ENCODE measurements at places on chromosomes 1 and 21.
A peak's percentile ranks its signal among the peaks of the same experiment; 100 is the strongest.

DNA sequence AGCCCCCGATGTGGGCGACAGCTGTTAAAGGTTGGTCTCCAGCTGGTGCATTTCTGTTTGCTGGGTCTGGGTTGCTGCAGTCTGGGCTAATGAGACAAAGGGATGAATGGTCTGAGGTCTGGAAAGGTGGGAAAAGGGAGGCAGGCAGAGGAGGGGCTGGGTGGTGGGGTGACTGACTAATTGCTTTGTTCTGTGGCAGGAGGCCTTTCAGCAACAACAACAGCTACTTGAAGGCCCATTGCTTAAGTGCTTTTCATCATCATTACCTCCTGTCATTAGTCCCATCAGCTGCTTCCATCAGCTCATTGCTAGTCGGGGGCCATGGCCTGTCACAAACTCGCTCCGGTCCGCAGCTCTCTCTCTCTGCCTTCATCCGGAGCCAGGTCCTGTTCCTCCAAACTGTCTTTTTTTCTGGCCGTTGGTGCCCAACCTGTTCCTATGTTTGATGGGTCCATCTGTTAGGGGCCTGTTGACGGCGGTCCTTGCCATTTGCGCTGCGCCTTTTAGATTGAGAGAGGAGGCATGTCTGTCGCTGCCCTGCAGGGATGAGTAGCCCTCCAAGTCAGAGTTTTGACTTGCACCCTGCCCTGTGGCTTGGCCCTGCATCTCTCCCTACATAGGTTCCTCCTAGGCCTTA, 105.6 kb upstream of the PLXNA2 start:
- DNase-seq = no peak

DNA sequence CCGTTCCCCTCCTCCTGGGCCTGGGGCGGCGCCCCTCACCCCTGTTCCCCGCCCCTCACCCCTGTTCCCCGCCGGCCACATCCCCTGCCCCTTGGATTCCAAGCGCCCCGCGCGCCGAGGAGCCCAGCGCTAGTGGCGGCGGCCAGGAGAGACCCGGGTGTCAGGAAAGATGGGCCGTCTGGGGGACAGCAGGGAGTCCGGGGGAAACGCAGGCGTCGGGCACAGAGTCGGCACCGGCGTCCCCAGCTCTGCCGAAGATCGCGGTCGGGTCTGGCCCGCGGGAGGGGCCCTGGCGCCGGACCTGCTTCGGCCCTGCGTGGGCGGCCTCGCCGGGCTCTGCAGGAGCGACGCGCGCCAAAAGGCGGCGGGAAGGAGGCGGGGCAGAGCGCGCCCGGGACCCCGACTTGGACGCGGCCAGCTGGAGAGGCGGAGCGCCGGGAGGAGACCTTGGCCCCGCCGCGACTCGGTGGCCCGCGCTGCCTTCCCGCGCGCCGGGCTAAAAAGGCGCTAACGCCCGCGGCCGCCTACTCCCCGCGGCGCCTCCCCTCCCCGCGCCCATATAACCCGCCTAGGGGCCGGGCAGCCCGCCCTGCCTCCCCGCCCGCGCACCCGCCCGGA, at the start of gene TP73:
Gene TP73, plus strand, starts transcription at position 587 of the 618 bp plus-strand sequence. CDS start 29,850 bp downstream, outside the sequence.
- DNase-seq = no peak

DNA sequence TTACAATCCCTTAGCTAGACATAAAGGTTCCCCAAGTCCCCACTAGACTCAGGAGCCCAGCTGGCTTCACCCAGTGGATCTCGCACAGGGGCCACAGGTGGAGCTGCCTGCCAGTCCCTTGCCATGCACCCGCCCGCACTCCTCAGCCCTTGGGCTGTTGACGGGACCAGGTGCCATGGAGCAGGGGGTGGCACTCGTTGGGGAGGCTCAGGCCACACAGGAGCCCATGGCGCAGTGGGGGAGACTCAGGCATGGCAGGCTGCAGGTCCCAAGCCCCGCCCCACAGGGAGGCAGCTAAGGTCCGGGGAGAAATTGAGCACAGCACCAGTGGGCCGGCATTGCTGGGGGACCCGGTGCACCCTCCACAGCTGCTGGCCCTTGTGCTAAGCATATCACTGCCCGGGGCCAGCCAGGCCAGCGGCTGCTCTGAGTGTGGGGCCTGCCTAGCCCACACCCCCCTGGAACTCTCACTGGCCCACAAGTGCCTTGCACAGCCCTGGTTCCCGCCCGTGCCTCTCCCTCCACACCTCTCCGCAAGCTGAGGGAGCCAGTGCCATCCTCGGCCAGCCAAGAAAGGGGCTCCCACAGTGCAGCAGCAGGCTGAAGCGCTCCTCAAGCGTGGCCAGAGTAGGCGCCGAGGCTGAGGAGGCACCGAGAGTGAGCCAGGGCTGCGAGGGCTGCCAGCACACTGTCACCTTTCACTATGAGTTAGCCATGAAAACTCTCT, 117.8 kb downstream of the LIPI start:
- DNase-seq = no peak

GRCh38 chr1:164137273-164137925, 421.6 kb upstream of the PBX1 start:
- no peak for DNase-seq

DNA sequence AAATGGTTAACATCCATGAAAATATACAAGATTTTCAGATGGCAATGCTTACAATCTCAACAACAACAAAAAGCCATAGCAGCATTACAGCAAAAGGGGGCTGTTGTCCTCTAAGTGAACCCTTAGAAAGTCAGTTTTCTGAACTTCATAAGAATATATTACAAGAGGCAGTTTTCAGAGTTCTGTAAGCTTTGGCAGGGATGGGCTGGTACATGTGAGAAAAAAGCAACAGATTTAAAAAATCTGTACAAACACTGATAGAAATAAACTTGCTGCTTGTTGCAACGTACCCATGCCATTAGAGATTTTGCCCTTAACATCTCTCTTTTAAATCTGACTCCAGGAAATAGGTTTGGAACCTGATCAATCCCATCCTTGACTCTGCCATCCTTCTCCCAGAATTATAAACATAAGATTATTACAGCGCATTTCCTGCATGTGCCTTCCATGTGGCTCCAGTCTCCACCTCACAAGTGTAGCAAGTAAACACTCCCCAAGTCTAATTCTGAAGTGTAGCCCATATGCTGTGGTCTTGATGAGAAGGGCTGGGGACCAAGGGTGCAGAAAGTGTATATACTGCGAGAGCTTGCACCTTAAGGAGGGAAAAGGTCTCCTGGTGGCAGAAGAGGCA, 101.4 kb upstream of the TSPAN2 start:
- DNase-seq = no peak

GRCh38 chr1:37056325-37056724, 22.0 kb upstream of the GRIK3 start:
- DNase-seq = peak; percentile 14

- DNase-seq = no peak
Measured at GRCh38 chr1:1599030-1599934, 653 bp downstream of the FNDC10 start.

GRCh38 chr1:61054601-61054993, 27.8 kb upstream of the NFIA start:
- DNase-seq = no peak

GRCh38 chr1:200774735-200775444, 36.2 kb downstream of the CAMSAP2 start:
- DNase-seq = no peak

DNA sequence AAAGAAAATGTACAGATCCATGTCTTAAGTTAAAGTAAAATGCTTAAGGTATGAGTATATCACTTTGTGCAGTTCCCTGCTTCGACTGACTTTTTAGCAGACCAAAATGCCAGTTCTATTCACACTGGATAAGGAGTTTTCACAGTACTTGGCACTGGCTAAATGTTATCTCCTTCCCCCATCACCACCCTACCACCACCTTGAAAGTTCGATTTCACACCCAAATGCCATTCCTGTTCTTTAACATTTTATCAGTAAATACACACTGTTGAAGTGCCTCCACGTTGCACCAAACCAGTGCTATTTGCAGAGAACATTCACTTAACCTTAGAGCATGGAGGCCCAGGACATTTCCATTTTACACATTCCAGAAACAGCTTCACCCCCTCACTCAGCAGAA, 100.0 kb downstream of the URB2 start:
- DNase-seq = no peak

- no peak for DNase-seq
Measured at GRCh38 chr1:228060458-228061190, 21.9 kb upstream of the ARF1 start.

DNA sequence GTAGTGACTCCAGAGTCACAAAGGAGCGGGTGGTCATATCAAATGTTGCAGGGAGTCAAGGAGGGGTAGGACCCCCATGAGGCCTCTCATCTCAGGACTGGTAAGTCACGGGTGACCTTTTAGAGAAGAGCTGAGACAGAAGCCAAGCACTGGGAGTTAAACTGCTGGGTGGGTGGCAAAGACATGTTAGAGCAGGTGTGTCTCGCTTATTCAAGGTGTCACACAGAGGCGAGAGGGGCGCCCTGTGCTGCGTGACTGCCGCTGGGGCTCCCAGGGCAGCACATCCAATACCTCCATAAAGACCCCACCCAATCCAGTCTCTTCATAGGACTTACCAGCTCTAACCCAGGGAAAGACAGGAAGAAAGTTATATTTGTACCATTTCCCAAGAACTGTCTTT, 15.2 kb downstream of the CASQ2 start:
- DNase-seq = no peak

GRCh38 chr1:94989398-94989797, 62.5 kb upstream of the CNN3 start:
- no peak for DNase-seq

GRCh38 chr1:34236089-34236488, 59.4 kb downstream of the C1orf94 start:
- DNase-seq = no peak

DNA sequence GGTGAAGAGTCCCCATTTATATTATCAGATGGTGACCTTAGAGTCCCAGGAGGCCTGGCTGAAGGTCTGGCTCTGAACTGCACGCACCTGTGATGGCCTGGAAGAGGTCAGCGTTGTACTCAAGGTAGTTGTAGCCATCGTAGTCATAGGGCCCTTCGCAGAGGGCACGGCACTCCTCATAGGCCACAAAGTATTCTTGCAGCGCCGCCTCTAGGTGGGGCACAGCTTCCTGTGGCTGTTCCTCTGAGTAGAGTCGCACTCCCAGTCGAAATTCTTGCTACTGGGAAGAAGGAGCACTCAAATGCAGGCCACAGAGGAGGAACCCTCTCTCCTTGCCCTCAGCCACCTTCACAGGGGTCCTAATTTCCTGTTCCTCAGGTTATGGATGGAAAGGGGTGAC, 7.7 kb downstream of the P3H1 start:
- DNase-seq = no peak

DNA sequence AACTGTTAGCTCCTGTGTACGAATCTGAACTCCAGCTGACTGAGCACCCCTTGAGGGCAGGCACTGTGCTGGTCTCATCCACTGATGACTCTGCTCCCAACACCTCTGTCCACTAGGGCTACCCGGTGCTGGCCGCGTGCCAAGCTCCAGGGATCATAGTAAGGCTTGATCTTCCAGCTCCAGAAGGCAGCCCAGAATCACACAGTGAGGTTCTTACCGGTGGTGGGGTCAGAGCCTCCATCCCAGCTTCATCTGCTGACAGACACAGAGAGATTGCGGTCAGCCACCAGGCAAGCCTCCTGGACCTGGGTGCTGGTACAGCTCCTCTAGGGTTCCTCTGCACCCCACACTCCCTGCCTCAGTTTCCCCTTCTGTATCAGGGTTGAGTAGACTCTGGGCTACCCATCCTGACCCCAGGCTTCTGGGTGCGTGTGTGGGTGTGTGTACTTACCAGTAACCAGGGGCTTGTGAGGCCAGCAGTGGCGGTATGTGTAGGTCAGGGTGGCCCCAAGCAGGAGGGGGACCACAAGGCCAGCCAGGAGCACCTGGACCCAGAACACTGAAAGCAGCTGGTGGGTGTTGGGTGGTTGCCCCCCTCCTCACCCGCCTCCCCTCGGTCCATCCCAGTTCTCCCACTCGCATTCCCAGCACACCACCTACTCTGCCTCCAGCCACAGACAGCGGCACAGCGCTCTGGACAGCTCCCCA, 3.4 kb downstream of the TNFRSF25 start:
- DNase-seq = no peak

- DNase-seq = peak; percentile 10
Measured at GRCh38 chr1:73673971-73674370, 524.0 kb downstream of the LRRIQ3 start.

DNA sequence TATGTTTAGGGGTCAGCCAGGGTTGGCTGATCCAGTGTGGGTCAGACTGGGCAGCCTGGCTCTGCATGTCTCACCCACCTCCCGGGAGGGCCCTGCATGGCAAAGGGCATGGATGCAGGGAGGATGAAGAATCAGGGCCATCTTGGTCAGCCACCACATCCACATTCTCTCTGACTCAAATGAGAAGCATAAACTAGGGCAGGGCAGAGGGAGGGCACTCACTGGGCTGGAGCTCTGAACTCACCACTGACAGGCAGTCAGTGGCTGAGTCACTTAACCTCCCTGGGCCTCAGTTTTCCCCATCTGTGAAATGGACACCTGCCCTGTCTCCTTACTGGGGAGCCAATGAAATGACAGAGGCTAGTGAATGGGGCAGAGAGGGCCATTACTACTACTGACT, 4.3 kb upstream of the CELA2A start:
- DNase-seq = no peak

- DNase-seq = no peak
Measured at GRCh38 chr1:178530502-178530901, 17.6 kb downstream of the TEX35 start.

DNA sequence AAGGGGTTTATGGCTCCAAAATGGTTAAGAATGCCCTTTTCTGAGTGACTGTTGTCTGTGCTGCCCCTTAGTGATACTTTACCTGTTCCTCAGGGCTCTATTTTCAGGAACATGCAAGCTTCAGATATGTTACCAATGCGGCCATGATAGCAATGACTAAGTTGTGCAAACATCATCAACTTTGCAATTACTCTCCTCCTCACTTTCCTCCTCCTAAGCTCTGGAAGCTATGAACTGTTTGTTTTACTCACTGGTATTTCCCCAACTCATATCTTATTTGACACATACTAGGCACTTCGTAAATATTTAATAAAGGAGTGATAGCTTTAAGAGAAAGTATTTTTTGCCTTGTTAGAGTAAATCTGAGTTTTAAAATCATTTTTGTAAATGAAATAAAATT, 53.8 kb downstream of the RWDD3 start:
- DNase-seq = no peak

Data from Ammon's horn (tissue), 1 donor.